Inflammatory macrophage treated with lipopolysaccharide for 1 hour (primary cell): ENCODE measurements at places on chromosomes 7 and 10.

DNA sequence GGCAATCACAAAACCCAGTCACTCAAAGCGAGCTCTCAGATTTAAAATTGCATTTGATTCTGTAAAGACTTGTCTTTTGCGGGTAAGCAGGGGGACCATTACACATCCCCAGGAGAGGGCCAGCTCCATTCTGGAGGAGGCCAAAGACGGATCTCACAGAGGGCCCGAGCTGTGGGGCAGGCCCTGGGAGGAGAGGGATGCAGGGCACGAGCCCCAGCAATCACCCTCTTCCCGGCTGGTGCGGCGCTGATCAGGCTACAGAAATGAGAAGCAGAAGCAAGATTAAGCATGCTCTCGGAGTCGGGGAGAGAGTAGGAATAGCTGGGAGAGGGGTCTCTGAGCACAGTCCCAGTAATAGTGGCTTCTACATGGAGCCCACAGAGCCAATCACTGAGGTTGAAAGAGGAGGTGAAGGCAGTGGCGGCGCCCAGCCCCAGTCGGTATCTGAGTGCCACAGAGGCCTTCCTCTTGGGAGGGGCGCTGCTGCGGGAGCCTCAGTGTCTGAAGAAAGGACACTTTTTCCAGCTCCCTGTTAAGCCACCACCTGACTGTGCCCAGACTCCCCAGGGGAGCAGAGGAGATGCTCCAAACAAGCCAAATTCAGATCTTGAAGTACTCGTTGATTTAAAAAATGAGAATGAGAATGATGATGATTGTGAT lies 7.1 kb downstream of the CXCL12 start:
- DNase-seq: no peak

GRCh38 chr10:109205929-109206585 lies 717.3 kb downstream of the XPNPEP1 start:
- no peak for DNase-seq

DNA sequence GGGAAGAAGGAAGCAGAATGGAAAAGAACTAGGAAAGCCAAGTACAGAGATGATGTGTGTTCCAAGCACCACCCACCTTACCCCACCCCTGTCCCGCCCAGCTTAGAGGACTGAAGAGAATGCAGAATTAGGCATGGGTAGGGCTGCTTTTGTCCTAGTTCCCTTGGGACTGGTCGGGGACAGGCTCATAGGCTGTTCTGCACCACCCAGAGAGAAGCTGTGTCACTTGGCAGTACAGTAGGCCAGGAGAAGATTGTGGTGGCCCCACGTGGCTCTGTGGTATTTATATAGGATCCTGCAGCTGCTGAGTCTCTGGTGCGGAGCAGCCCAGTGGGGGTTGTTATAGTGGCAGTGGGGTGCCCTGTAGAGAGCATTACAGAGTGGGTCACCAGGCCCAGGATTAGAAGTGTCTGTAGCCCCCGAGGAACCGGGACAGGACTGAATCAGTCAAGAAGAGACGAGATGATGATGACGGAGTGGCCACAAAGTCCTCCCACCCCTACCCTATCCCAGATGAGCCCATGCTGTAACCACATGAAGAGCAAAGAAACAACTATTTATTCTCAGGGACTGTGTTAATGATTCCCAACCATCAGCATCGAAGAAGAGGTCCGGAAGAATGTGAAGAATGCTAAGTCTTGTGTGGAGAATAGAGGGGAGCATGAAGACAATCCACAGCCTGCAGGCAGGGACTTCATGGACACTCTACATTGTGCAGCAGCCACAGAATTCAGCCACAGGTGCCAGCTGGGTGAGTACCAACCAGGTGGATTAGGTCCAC lies 88.9 kb downstream of the C1GALT1 start:
- no peak for DNase-seq

DNA sequence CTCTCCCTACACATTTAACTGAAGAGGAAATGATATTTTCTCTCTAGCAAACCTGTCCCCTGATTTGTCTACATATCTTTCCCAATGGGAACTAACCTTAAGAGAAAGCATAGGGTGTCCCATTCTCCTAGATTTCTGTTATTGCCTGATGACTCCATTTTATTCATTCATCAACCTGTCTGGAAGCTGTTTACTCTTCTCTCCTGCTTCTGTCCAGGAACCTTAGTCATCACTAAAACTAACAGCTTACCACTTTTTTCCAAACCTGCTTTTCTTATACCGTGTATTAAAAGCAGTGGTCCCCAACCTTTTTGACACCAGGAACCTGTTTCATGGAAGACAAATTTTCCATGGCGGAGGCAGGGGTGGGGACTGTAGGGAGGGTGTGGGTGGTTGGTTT lies 473.3 kb upstream of the PCDH15 start:
- no peak for DNase-seq
